Activated T-helper 2 cell treated with anti-CD3 and anti-CD28 coated beads, Interferon-gamma antibody, Interleukin-2, Interleukin-4, amounts not matched to agents 10 μg/mL and 5 μg/mL and 100 μg/mL, durations not matched to agents 14 hours and 24 hours and 36 hours (primary cell): ENCODE measurements at places on chromosomes 12 and 14. TPM values are rescaled to one million over a fixed set of nuclear protein-coding genes. Genes with fewer than 3 reads are reported as not detected.

GRCh38 chr14:86790408-86791364, 1202.3 kb downstream of the GALC start:
- DNase-seq, result no peak

- no peak for DNase-seq
Measured at GRCh38 chr12:92356425-92356824, 210.8 kb upstream of the BTG1 start.

- DNase-seq, result no peak
Measured at GRCh38 chr12:49345051-49345824, 1.4 kb upstream of the DNAJC22 start.

DNA sequence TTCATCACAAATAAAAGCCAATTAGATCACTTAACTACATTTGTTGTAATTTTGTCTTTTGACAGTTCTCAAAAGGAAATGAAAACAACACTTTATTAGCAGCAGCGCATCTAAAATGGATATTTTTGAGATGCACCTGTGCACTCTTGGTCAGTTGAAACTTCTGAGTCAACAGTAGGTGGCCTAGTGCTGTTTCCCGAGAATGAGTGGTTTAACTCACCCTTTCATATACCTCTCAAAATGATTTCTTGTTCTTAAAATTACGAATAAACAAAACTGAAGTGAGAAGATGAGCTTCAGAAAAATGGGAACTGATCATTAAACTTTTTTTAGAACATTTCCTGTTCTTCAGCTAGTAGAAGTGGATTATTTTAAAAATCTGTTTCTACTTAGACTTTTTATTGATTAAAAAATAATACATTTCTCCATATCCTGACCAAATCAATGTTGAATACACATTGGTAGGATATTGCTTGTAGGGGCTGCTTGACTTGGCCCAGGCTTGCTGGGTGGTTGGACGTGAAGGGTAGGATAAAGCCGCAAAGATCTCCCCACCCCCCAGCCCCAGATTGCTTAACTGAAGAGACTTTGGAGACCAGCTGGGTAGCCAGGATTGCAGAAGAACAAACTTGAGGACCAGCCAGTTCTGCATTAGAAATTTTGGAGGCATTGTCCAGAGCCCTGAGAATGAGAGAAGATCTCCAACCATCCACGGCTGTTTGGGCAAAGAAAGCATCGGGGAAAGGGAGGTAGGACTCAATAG, 22.3 kb upstream of the STK38L start:
- no peak for DNase-seq

DNA sequence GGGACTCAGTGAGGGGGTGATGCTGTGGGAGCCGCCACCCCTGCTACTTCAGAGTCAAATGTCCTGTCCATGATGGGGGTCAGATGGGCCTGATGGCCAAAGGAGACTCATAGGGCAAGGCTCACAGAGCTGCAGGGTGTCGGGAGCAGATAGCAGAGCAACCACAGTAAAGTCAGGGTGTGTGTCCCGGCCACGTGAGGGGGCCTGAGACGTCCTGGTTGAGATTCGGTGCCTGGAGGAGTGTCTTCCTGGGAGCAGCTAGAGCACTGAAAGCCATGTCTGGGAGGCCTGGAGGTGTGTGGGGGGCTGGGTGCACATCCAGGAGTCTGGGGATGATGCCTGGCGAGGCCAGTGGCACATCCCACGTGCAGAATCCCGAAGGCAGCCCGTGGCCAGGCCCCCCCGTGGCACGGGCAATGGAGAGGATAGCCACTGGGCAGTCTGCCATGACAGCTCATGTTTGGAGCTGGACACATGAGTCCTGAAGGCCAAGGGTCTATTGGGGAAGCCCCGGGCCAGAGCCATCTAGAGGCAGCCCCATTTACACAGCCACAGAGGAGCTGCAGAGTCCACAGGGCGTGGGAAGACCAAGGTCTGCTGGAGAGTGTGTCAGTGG, 308.0 kb upstream of the SFSWAP start:
- DNase-seq, result no peak

Gene CCDC175
- total RNA-seq, result not detected in 2 replicates

Gene HOXC5
- not detected in 2 replicates for total RNA-seq

- no peak for DNase-seq
Measured at GRCh38 chr12:94240171-94240570, 91.8 kb downstream of the PLXNC1 start.

DNA sequence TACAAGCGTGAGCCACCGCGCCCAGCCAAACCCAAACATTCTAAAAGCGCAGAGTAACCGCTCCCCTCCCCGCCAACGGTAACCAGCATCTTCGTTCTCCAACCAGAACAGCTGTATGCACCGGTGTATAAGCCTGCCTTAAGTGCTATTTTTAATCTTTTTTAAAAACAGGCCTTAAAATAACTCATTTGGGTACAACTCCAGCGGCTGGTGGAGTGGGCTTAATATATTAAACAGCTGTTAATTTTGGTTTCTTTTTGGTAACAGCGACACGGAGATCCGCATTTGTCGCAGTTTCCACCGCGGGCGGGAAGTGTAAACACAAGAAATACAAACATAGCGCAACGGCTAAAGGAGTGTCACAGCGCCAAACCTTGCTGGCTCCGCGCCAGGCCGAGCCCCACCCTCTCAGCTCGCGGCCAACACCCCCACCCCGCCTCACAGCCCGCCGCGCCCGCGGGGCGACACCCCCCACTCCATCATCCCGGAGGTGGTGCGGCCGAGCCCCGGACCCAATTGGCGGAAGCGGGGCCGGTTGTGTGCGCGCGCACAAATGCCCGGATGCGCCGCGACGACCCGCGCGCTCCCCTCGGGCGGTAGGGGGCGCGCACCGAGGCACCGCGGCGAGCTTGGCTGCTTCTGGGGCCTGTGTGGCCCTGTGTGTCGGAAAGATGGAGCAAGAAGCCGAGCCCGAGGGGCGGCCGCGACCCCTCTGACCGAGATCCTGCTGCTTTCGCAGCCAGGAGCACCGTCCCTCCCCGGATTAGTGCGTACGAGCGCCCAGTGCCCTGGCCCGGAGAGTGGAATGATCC, at the start of gene MDM2:
TSS of gene MDM2 (plus strand) at position 602 of the 812 bp plus-strand sequence. CDS start 301 bp downstream, outside the sequence.
- DNase-seq, result peak; percentile 98

DNA sequence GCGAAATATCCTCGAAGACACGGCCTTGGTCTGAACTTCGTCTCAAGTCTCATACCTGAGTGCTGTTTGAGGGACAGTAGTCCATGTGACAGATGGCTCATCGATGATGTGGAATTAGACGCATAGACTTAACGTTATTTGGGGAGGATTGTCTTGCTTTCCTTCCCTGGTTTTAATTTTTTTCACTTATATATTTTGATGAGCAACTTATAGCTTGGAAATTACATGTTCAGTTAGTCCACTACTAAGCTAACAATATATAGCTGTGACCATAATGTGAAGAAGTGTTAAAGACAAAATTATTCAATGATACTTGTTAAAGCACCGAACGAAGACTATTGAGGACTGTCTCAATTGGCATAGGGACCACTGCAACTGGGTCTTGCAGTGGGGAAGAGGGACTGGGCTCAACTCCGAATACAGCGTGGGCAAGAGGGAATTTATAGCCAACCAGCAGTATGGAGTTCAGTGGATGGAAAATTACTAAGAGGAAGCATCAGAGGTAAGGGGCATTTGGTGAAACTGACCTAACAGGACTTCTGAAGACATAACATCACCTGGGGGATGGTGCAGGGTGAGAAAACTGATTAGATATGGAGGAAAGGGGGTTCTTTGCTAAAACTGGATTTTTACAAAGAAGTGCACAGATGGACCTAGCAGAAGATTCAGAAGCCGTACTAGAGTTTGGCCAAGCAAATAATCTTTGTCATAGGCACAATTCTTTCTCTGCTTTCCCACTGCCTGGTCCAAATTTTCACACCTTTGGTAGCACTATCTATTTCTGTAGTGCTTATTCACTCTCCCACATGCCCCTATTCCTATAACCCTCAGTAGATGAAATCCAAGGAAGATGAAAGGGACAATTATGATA, 910 bp upstream of the TM7SF3 start:
- DNase-seq, result no peak

Gene RPS6KL1
- 10.8 and 12.0 TPM in 2 replicates for total RNA-seq

Gene TSPAN8
- total RNA-seq, result not detected in 2 replicates

Gene KLRG1
- total RNA-seq, result 0.85 and 1.2 TPM in 2 replicates
